GM10248 (cell line): ENCODE measurements at places on chromosomes 16 and 17.

DNA sequence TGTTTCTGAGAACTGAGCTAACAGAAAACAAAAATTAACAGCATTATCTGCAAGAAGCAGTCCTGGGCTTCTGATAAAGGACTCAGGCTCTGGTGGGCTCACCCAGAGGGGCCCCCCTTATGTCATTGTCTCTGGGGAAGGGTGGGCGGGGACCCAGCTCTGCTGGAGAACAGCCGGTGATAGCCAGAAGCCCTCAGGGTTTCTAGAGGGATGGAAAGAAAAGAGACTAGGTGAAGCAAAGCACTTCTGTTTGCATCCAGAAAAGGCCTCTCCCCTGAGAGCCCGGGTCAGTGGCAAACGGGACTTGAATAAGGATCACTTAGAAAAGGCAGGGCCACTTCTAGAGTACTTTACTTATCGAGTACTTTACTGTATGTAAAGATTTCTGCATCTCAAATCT lies 7.0 kb upstream of the CDC42EP4 start:
- no peak for DNase-seq

GRCh38 chr17:73189417-73190099 lies 3.3 kb upstream of the COG1 start:
- peak; percentile 43 for DNase-seq

DNA sequence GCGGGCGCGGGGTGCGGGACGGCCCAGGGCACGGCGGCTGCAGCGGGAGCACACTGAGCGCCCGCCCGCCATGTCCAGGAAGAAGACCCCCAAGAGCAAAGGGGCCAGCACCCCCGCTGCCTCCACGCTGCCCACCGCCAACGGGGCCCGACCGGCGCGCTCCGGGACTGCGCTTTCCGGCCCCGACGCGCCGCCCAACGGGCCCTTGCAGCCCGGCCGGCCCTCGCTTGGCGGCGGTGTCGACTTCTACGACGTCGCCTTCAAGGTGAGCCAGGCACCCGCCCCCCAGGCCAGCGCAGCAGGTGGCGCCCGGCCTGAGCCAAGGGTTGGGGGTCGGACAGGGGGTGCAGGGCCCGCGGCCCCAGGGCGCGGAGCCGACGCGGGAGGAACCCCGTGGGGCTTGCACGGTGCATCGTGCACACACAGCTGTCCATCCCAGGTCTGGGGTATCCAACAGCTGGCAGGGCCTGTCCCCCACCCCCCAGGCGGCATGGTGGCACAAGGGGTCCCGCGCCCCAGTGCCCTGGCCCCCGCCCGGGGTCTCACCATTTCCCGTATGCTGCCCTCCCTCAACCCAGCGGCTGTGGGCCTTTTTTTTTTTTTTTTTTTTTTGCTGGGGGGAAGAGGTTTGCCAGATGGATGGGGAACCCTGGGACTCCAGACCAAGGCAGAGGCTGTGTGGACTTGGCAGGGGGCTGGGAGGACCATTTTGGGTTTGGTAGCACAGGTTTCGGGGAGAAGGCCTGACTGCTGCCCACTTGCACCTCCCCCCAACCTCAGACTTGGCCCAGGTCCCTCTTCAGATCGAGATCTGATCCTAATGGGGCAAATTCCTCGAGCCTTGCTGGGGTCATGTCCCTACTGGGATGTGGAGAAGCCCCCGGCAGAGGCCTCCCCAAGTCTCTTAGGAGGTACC lies 547 bp downstream of the RAB26 start:
- DNase-seq = no peak

DNA sequence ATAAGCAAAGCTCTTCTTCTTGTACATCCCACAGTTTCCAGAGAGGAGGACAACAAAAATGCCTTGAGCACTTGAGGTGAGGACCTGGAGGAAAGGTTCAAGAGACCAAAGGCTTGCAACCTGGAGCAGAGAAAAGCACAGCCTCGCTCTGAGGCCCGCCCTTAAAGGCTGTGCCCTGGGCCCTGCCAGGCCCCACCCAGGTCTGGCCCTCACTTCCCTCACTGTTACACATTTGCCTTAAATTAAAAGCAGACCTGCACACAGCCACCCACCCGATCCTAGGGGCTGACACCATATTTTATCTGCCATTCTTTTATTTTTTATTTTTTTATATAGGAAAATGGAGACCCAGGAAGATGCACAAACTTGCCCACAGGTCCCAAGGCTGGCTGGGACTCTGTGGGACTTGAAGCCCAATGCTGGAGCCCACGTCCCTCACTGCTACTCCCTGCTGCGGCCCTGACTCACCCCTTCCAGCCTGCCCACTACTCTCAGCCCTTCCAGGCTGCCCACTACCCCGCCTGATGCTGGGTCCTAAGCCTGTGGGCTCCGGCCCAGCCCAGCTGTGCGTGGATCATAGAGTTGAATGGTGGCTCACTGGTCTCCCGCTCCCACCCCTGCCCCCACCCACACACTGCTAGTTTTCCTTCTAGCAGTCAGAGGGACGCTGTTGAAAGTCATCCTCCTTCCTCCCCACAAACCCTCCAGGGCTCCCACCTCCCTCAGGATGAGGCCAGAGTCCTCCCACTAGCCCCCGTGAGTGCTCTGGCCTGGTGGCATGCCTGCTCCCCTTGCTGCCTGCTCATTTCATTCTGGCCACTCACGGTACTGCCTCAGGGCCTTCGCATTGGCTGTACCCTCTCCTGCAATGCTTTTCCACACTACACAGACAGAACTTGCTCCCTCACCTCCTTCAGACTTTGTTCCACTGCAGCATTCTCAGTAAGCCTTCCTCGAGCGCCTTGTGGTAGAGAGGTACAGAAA lies 77.6 kb upstream of the MED9 start:
- no peak for DNase-seq

GRCh38 chr16:9816644-9817043 lies 365.6 kb downstream of the GRIN2A start:
- no peak for DNase-seq

GRCh38 chr17:29042679-29043538 lies at the start of gene PIPOX:
PIPOX (plus strand) TSS chr17:29043141; CDS start chr17:29043226, 85 bp downstream.
- DNase-seq = peak; percentile 39

GRCh38 chr16:8894736-8895334 lies 12.7 kb downstream of the LITAFD start:
- no peak for DNase-seq

- no peak for DNase-seq
Measured at GRCh38 chr17:45314741-45315647, 1.8 kb downstream of the MAP3K14 start.

DNA sequence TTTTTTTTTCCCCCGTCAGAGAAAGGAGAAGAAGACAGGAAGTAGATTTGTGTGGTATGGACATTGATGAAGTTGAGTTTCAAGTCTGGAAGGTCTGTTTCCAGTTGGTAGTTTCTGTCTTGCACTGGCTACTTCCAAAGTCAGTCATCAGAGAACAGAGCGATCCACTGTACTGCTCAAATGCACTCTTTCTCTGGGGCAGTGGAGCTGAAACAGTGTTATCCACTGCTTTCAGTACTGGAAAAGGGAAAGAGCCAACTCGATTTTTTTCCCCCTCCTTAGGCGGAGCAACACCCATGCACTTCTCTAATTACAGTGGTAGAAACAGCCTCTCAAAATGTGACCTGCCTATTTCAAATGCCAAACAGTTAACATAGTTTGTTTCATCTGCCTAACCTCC lies 7.4 kb downstream of the PRKCA start:
- no peak for DNase-seq

- no peak for DNase-seq
Measured at GRCh38 chr16:87328846-87329245, 11.7 kb upstream of the C16orf95 start.

DNA sequence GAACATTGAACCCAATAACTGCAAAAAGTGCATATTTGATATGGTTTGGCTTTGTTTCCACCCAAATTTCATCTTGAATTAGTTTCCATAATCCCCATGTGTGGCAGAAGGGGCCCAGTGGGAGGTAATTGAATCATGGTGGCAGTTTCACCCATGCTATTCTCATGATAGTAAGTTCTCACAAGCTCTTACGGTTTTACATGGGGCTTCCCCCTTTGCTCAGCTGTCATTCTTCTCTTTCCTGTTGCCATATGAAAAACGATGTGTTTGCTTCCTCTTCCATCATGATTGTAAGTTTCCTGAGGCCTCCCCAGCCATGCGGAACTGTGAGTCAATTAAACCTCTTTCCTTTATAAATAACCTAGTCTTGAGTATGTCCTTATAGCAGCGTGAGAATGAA lies 127.6 kb downstream of the CHD9NB start:
- DNase-seq = no peak

GRCh38 chr17:33837281-33837680 lies 417.8 kb upstream of the CCL2 start:
- DNase-seq = no peak

GRCh38 chr16:57186872-57187854 lies 1.0 kb downstream of the RSPRY1 start:
- peak; percentile 42 for DNase-seq

DNA sequence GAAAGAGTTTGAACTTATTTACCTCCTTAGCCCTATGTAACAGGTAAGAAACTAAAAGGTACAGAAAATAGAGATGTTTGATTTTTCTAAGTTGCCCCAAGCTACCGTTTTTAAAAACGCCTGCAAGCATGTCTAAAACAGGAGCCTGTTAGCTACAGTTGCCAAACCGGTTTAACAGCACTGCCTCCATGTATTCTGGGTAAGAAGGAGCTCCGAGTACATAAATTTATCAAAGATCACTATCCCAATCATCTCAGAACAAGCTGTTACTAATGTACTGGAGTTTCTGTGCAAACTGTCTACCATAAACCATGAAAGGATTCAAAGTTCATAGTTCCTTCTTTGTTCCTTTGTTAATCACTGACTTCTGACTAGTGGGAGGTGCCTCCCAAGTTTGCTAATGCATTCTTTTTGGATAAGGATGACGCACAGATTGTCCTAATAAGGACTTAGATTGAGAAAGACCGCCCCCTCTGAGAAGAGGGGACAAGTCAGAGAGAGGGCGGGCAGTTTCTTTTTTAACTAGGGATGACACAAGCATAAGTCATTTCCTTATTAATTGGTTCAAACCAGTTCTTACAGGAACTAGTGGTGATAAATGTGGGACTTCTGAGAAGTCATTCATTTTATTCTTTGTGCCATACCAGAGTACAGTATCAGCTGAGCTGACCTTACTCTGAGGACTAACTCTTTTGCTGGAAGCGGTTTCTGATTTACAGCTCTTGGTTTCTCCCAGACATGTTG lies 55.3 kb downstream of the TUBD1 start:
- DNase-seq = peak; percentile 74

- DNase-seq = no peak
Measured at GRCh38 chr17:40347319-40348135, 17.0 kb downstream of the GJD3 start.

- DNase-seq = no peak
Measured at GRCh38 chr17:2705263-2705662, 6.3 kb downstream of the CLUH start.

DNA sequence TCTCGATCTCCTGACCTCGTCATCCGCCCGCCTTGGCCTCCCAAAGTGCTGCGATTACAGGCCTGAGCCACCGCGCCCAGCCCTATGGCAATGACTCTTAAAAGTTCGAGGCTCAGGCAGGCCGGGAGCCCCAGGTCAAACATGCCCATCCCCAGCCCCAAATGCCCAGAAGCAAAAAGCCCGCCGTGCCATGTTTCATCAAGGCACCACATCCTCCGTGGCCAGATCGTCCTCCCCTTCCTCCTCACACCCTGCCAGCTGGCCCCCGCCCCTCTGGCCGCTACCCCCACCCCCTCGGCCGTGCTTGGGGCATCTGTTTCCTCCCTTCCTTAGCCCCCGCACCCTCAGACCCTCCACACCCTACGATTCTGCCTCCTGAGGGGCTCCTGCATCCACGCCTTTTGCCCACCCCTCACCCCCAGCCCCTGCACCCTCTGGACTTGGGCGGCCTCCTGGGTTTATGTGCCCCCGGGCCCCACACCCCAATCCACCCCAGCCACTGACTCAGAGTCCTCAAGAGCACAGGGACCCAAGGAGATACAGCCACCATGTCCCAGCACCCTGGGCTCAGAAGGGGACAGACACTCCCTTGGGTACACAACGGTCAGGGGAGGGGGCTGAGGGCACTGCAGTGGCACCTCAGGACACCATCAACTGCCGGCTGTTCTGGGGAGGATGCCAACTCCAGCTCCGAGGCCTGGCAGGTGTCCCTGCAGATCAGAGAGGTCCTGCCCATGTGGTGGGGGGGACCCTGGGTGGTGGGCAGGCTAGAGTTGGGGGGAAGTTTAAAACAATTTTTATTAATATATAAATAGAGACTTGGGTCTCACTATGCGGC lies 7.1 kb downstream of the CTRB1 start:
- no peak for DNase-seq

DNA sequence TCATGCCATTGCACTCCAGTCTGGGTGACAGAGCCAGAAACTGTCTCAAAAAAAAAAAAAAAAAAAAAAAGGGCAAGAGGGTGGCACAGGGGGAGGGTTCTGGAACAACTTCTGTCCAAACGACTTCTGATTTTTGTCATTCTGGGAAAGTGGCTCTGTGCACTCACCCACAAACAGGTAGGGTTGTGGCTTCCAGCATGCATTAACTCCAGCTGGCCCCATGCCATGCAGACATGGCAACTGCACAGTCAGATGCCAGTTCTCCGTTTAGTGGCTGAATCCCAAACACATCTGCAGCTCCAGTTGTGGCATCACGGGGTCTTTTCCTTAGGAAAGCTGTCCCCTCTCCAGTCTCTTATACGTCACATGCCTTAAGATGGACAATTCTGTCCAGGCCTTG lies 30.3 kb downstream of the B4GALNT2 start:
- no peak for DNase-seq

DNA sequence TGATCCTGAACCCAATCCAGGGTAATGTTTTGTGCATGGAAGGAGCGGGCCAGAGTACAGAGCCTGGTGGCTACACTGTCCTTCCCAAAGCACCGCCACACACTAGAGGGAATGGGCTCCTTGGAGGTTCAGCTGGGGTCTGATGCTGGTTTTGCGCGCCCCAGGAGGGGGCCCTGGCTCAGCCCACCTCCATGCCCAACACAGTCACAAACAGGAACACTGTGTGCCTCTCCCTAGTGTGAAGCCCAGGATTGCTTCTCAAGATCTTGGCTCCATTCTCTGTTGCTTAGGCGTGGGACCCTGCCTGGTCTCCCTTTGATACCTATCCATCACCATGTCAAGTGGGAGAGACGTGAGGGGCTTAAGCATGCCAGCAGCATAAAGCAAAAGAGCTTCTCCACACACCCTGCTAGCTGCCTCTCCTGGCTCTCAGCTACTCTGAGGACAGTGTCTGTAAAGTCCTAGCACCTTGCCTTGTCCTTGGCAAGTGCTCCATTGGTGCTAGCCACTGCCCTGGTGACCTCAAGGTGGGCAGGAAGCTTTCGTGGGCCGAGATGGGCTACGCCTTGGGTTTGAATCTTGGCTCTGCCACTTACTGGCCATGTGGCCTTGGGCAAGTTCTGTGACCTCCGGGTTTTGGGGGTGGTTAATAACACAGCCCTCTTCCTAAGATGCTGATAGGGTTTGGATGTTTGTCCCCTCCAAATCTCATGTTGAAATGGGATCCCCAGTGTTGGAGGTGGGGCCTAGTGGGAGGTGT lies 122.2 kb downstream of the C16orf78 start:
- no peak for DNase-seq

- DNase-seq = no peak
Measured at GRCh38 chr17:56658648-56659047, 65.1 kb downstream of the NOG start.

GRCh38 chr17:1755827-1756262 lies 6.0 kb upstream of the SERPINF1 start:
- no peak for DNase-seq

- DNase-seq = no peak
Measured at GRCh38 chr17:66966298-66966697, 1.8 kb downstream of the CACNG4 start.
